GF-D8 (cell line): ENCODE measurements at places on chromosomes 6 and 20.

DNA sequence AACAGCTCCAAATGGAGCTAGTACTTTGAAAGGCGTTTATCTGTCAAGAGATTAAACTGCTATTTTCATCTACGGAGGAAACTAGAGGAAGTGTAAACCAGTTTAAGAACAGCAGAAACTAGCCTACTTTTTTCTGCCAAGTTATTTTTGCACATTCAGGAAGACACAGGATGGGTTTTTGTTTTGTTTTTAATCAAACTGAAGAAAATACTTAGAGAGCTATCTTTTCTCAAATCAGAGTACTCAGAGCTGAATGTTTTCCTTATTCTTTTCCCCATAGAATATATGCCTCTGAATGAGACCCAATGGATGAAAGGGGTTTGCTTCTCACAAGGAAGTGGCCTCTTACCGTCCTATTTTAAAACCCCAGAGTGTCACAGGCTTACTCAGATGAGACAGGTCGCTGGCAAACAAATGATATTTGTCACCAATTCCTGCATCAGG is 538.5 kb downstream of the CD83 start:
- no peak for DNase-seq

- no peak for DNase-seq
Observed at GRCh38 chr6:25173951-25174474, 105.2 kb upstream of the CARMIL1 start.

- DNase-seq: no peak
Observed at GRCh38 chr20:19079536-19080299, 132.7 kb upstream of the SLC24A3 start.

DNA sequence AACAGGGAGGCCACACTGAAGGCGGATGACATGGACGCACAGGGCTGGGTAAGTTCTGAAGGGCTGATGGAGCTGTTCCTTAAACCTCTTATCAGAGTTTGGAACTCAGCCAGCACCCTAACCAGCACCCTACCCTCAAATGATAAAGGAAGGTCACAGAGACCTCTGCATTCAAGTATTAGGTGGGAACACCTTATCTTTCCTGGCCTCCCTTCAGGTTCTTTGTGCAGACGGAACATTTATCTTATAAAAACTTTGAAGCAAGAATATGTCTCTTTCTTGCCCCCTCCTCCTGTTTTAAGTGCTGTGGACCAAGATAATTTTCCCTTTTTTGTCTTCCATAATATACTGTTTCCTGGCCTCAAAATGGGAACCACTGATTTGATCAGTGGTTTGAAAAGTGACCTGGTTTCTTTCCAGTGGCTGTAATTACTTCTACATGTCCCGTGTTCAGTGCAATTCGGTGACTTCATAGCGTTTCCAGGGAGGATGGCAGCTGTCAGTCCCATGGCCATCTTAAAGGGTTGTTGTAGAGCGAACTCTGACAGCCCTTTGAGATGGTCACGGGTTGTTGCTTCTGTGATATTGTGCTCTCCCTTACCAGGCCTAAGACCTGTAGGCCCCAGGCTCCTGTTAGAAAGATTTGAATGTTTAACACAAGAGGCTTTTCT is 213.2 kb upstream of the MYLIP start:
- no peak for DNase-seq

GRCh38 chr6:41576667-41577066 is 30.5 kb downstream of the FOXP4 start:
- no peak for DNase-seq

- DNase-seq: no peak
Observed at GRCh38 chr20:1301031-1301529, 27.9 kb downstream of the SDCBP2 start.

DNA sequence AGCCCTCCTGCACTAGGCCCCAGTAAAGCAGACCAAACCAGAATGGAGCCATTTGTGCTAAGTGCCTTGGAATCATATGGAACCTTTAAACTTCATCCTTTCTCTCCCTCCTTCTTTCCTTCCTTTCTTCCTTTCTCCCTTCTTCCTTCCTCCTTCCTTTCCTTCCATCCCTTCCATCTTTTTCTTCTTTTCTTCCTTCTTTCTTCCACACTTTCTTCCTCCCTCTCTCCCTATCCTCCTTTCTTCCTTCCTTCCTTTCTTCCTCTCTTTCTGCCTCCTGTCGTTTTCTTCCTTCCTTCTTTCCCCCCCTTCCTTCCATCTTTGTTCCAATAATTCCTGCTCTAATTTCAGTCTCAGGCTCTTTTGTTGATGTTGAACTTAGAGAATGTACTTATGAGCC is 11.2 kb upstream of the SFT2D1 start:
- no peak for DNase-seq

GRCh38 chr20:32528171-32528891 is 56.8 kb downstream of the NOL4L start:
- no peak for DNase-seq

GRCh38 chr6:109255087-109255486 is 127.2 kb downstream of the CD164 start:
- no peak for DNase-seq

DNA sequence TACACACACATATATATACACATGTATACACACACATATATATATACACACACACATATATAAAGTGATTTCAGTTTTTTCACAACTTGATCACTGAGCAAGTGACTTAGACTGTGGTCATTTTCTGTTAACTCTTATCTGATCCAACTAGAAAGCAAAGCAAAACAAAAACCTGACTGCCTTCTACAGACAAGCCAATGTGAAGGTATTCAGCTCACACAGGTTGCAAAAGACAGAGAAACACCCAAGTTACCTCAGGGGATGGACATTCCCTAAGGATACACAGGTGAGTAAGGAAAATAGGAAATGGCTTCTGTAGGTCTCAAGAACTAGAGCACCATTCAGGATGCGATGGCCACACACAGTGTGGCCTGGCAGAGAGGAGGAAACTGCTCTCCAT is 58.4 kb upstream of the IER3 start:
- no peak for DNase-seq

DNA sequence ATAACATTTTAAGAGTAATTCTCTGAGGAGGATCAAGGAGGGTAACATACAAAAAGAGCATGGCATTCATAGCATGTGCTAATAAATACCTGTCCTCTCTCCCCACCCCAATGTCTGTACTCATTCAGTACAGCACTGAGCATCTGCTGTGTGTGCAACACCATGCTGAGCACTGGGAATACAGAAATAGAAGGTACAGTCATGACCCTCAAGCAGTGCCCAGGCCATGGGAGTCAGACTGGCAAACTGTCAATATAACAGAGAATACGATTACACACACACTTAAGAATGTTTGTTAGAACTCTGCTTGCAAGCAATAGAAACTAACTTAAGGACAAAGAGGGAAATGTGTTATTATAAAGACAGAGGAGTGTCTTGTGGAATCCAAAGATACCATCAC is 24.7 kb upstream of the ZFAND3 start:
- no peak for DNase-seq

GRCh38 chr20:21693322-21693721 is 12.1 kb upstream of the PAX1 start:
- no peak for DNase-seq

DNA sequence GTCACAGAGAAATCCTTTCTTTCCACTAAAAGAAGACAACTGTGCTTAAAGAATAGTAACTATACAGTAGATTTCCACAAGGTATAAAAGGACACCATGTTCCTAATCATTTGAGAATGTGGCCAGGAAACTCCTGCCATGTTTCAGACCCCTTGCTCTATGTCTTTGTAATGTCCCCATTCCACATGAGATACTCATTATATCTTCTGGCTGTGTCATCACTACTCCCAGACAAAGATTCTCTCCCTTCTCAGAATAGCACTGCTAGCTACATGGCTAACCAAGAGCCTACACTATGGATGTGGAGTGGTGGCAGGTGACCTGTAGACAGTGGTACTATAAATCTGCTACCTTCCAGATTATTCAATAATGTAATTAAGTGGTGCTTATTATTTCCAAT is 218.1 kb upstream of the MCHR2 start:
- no peak for DNase-seq

DNA sequence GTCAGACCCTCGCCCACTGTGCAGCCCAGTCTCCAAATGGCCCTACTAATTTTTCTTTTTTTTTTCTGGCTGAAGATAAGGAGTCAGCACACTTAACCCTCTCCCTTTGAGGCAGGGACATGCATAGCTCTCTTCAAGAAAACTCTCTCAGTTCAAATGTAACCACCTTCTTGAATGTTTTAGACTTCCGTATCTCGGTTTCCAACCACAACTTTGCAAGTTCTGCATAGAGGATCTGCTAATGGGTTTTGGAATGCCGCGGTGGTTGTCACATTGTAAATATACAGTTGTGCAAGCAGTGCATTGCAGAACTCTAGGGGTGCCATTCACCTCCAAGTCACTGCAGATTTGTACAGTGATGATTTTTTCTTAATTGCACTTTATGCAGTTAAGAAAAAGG is 59.4 kb upstream of the SLC35B3 start:
- no peak for DNase-seq

- DNase-seq: no peak
Observed at GRCh38 chr6:125962900-125963497, 6.4 kb downstream of the HINT3 start.

- no peak for DNase-seq
Observed at GRCh38 chr20:12535770-12536169, 473.0 kb upstream of the SPTLC3 start.

GRCh38 chr20:62176866-62177265 is 6.0 kb upstream of the MTG2 start:
- DNase-seq: no peak

DNA sequence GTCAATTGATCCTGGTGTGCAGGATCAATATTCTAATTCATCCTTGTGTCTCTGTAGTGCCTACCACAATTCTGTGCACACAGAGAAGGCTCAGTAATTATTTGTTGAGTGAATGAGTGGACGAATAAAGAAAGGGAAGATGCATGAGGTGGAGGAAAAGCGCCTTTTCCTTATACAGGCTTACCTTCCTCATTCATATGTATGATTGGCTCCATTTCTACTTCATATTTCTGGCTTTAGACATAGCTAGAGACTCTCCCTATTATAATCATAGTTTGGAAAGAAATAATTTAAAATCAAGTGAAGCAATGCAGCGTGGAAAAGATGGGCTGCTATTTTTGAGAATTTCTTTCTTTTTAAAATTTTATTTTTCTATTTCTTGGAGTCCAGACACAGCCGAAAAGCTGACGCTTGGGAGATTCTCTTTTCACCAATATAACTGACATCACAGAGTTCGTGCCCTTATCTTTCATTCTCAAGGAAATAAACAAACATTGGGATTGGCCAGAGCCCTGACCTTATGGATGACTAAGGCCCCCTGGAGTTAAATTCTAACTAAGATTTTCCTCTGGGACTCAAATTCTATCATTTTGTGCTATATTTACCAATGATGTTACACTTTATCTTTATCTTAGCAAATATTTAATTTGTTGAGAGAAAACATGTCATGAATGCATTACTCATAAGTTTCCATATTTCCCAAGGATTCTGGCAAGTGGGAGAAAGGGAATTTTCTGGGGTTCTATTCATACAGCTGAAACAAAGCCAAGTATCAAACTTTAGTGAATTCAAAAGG is 48.1 kb downstream of the PRL start:
- no peak for DNase-seq

DNA sequence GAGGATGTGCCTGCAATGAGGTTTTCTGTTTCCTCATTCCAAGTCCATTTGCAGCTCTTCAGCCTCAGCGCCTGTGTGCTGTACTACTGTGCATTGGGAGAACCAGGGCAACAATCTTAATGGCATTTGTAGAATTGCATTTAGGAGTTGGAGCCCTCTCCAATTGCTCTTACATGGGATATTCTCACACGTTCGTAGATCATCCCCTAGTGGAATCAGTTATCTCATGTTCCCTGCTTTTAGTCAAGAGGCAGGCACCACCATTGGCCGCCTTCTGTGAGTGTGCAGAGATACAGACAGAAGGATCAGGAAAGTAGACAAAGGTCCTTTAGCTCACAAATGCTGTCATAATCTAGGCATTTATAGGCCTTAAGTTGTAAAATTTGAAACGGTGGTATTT is 84.2 kb upstream of the RGS17 start:
- DNase-seq: no peak

DNA sequence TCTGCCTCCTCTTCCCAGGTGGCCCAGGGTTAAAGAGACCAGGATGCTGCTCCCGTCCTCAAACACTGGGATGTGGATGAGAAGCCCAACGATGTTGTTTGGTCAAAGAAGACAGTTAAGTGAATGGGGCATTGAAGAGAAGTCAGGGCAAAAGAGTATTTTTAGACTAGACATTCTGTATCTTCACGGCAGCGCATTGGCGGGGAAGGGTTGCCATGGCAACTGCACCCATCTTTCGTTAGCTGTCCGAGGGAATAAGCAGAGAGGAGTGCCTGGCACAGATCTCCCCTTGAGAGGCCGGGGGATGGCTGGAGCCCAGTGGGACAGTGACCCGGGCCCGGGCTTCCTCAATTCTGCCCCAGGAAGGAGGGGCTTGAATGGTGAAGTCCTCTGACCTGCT is 56.4 kb upstream of the GPR31 start:
- DNase-seq: no peak

GRCh38 chr6:24540197-24540596 is 45.4 kb downstream of the ALDH5A1 start:
- DNase-seq: no peak

- no peak for DNase-seq
Observed at GRCh38 chr6:35230950-35231349, 17.2 kb downstream of the SCUBE3 start.

DNA sequence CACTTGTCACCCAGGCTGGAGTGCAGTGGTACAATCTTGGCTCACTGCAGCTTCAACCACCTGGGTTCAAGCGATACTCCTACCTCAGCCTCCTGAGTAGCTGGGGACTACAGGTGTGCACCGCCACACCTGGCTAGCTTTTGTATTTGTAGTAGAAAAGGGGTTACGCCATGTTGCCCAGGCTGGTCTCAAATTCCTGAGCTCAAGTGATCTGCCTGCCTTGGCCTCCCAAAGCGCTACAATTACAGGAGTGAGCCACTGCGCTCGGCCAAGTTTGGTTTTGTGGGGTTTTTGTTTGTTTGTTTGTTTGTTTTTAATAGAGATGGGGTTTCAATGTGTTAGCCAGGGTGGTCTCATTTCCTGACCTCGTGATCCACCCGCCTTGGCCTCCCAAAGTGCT is 12.3 kb downstream of the LOC128125822 start:
- DNase-seq: no peak

- no peak for DNase-seq
Observed at GRCh38 chr6:10331334-10331968, 83.4 kb downstream of the TFAP2A start.

GRCh38 chr6:154891901-154892300 is 103.2 kb upstream of the TIAM2 start:
- DNase-seq: no peak

- no peak for DNase-seq
Observed at GRCh38 chr6:2197177-2197671, 48.2 kb downstream of the GMDS start.
